ENCODE measurements at places on chromosomes 4 and X. TPM values are rescaled to one million over a fixed set of nuclear protein-coding genes. Genes with fewer than 3 reads are reported as not detected.

The LRCH2 gene
- 0.72 TPM for total RNA-seq

The DGAT2L6 gene
- not detected for total RNA-seq

The TMPRSS11F gene
- not detected for total RNA-seq

The PAGE1 gene
- not detected for total RNA-seq

The TXK gene
- not detected for total RNA-seq

The PPP2R2C gene
- total RNA-seq = not detected

The PRDM8 gene
- total RNA-seq = 3.1 TPM

The DCAF4L1 gene
- not detected for total RNA-seq

The NLRP2B gene
- not detected for total RNA-seq

Data from cardiac atrium fibroblast (primary cell).